ENCODE measurements at places on chromosomes 16 and 17.
A peak's percentile ranks its signal among the peaks of the same experiment; 100 is the strongest.

GRCh38 chr16:6481894-6482293 is 850.8 kb upstream of the RBFOX1 start:
- DNase-seq, result no peak

DNA sequence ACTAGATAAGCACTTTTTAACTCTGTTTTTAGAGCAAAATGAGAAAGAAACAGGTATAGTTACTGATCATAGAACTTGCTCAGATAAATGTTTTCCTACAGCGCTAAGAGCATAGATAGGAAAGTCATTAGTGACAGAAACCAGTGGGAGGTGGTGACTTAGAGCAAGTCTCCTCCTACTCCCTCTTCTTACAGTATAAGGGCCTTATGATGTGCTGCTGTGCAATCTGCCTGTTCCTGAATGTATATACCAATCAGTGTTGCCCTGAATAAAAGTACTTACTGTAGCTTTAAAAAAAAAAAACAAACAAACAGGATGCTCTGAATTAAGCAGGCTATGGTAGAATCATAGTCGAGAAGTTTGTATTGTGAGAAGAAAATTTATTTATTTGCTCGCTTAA is 23.3 kb upstream of the RASL10B start:
- no peak for DNase-seq

DNA sequence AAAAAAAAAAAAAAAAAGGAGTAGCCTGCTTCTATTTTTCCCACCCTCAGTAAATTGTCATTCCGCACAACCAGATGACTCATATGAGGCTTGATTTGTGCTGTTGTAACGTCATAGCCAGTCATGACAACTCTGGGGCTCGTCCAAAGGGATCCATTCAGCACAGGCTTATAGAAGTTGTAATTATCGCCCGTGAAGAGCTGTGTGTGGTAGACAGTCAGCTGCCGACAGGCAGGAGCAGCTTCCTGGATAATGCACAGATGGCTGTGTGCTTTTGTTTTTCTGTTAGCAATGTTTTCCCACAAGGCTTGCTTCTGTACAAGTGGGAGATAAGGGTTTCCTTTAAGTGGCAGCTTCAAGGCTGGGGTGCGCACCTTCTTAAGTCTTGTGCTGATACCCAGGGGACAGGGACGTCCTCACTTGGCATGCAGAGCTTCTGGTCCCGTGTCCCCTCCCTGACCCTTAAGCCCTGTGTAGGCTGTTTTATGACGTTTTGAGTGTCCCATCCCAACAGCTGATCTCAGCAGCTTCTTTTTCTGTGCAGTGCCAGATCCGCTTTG is 26.0 kb downstream of the SNX29 start:
- DNase-seq, result no peak

DNA sequence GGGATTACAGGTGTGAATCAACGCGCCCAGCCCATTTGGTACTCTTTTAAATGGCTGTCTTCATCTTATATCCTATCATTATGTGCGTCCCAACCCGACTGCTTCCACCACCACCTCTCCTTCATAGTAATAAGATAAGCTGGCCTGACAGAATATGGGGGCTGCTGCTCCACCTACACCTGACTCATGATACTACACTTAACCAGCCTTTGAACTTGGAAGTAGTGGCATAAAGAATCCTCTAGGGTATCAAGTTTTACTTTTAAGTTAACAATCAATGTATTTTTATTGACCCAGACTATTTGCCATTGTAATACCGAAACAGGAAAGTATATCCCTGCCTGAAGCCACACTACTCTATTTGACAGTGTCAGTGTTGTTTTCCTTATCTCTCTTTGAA is 18.8 kb downstream of the PDZD9 start:
- no peak for DNase-seq

DNA sequence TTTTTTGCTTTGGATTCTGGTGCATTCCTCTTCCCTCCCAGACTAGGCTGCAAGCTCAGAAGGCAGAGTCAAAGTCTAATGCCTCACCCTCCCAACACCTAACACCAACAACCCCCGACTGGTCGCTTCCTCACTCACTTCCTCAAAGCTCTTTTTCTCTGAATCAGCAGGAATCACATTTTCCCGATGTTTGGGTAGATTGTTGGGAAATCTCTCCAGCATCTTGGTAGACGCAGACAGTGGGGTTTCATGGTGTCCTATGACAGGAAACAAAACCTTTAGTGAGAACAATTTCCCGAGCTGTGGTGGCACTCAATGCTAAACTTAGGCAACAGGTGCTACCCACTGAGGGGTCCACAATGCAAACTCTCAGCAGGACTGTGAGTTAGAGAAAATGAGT is 39.9 kb upstream of the ICAM2 start:
- DNase-seq, result no peak

GRCh38 chr16:56191835-56192634 is 746 bp downstream of the GNAO1 start:
- no peak for DNase-seq

DNA sequence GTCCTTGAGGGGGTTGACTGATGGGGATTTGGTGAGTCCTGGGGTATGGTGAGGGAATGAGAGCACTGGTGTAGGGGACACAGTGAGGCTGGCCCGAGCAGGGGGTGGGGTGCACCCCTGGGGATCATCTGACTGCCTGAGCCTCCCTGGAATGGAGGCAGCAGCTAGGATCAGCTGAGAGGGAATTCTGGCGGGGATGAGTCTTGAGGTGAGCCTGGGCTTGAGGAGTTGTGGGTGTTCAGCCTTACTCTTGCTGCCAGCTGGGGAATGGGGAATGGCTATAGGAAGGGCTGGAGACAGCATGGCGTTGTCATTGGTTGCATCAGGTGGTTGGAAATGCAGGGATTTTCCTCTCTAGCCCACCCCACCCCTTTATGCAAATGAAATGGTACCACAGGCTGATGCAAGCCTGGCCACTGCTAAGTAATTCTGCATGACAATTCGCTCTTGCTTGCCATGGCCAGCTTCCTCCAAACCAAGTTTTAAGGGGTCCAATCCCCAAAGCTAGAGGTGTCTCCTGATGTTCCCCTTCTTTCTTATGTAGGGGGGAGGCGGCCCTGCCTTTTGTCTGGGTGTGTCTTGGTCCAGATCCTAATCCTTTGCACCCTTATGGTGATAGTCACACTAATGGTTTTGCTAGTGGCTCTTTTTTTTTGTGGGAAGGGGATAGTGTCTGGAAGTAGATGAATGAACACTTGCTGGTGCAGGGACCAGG is 7.5 kb downstream of the NFE2L1 start:
- DNase-seq, result no peak

DNA sequence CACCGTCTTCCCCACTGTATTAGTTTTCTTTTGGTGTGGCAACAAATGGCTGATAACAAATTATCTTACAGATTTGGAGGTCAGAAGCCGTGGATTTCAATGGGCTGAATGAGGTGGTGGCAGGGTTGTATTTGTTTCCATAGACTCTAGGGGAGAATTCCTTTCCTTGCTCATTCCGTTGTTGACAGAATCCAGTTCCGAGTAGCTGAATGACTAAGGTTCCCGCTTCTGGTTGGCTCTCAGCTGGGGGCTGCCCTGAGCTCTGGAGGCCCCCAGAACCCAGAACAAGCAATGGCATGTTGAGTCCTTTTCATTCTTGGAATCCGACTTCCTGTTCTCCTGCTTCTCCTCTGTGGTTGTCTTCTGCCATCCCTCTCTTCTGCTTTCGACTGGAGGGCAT is 280.4 kb downstream of the SNX29 start:
- no peak for DNase-seq

DNA sequence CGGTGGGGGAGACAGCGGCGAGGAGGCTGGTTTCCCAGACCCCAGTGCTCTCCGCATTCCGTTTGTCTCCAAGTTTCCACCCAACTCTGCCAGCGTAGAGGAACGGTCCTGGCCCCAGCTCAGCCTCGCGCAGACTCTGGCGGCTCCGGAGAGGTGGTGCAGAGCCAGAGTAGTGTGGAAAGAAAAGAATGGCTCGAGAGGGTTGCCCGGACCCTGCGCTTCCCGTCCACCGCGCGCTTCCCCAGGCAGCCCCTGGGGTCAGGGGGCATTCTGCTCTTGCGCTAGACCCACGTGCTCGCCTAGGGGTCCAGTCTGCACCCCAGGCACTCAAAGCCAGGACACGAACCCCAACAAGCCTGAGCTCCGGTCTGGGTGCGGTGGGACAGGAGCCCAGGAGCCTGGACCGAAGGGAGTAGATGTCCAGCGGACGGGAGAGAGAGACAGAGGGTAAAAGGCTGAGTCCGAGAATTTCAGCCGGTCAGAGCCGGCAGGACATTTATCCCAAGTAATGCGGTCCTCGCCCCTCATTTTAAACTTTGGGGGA is 3.8 kb downstream of the PMP22 start:
- DNase-seq, result no peak

DNA sequence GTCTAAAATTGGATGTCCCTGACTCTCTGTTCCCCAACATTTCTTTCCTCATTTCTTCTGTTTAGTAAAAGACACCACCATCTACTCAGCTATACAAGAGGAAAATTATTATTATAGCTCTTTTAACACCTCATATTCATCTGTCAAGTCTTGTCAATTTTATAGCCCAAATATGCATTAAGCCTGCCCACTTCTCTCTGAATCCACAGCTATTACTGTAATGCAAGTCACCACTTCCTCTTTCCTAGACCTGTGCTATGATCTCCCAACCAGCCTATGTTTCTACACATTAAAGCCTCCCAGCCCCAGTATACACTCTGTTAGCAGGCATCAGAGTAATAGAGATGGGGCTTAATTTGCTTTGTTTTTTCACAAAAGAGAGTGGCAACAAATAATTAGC is 252.9 kb downstream of the GRIN2A start:
- DNase-seq, result no peak

DNA sequence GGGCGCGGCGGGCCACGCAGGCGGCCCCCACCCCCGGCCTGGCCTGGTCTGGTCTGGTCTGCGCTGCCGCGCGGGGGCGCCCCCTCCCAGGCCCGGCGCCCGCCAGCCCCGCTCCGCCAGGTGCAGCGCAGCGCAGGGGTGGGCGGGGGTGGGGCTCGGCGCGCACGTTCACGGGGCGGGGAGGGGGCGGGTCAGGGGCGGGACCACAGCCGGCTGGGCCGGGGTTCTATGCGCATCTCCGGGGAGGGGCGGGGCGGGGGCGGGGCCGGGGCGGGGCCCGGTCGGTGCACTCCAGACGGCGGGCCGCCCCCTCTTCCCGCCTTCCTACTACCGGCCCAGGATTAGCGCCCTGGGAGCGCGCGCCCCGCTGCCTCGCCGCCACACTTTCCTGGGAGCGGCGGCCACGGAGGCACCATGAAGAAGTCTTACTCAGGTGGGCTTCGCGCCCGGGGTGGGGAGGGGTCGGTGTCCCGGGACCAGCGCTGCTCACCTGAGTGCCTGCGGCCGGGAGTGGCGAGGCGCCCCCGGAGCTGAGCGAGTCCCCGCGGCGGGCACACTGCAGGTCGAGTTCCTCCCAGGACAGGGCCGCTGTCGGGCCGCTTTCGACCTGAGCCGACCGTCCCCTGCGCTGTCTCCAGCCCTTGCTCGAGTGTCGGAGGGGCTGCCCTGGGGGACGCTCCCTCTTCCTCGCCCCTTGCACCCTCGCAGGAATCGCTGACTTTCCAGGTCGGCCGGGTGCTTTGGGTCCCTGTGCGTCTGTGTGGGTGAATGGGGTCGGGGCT is 140.5 kb downstream of the SEC14L1 start:
- DNase-seq, result peak; percentile 62

DNA sequence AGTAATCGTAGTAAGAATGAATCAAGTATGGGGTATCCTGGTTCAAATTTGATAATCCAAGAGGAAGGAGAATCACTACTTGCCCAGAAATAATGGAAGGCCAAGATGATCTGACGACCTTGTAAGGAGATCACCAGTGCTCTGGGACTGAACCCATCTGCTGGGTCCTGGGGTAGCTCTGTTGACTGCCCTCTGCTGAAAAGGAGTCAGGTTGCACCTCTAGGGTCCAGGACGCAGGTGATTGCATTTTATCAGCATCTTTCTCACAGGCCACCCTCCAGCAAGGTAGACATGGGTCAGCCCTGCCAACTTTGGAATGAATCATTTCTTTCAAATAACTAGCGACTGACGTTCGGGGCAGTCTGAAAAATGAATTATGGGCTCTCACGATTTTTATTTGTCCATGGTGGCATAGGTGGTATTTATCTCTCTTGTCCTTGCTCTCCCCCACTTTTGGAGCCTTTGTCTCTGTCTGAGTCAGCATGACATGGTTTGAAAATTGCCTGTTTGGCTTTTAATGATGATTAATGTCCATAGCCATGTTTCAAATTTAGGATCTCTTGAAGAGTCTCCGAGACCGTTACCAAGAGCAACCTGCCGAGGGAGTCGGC is 163.7 kb downstream of the MSI2 start:
- DNase-seq, result no peak

GRCh38 chr16:86448306-86448890 is 61.9 kb upstream of the FOXF1 start:
- DNase-seq, result no peak

- no peak for DNase-seq
Measured at GRCh38 chr16:10688291-10688690, 6.4 kb downstream of the TEKT5 start.

DNA sequence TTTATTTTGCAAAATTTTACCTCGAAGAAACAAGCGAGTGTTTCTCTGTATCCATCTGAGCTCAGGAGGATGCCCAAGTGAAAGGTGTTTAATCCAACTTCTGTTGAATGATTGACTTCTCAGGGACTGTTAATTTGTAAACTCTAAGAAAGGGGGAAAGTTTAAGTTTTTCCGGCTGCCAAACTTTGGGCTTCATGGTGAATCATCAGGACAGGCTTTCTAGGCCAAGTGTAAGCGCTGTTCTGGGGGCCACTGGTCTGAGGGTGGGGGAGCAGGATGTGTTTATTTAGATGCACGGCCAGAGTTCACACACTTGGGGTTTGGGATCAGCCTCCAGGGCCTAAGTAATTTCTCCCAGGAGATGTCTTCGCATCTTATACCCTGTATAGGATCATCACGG is 110.4 kb downstream of the PITPNC1 start:
- no peak for DNase-seq

DNA sequence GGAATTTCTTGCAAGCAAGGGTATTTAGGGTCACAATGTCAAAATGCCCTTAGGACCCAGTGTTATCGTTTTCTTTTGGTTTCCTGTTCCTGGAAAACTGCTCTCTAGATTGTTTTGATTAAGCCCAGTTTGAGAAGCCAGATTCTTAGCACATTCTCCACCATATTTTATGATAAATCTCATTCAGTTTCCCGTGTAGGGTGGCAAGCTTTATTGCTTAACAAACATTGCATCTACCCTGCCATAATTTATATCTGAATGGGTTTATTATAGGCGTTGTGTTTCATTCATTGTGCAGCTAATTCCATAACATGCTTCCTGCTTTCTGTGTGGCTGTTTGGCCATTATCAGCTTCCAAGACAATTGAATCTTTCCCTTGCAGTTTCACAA is 389.1 kb upstream of the DYNLRB2 start:
- DNase-seq, result no peak
